ENCODE measurements at places on chromosomes 11 and 22.

DNA sequence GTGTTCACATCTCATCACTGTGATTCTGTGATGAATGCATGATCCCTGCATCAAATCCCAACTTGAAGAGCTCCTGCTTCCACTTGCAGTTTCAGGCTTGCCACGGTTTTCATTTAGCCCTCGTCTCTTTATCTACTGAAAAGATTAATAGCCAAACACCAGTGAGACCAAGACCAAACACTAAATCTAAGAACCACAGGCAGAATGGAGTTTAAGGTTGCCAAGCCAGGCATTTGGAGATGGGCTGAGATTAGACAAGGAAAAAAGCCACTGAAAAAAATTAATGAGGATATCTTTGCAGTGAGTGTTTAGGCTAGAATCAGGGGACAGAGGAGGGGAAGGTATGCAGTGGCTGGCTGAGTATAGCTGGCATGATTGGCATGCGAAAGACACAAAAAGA lies 227.2 kb upstream of the BLID start:
- DNase-seq: no peak

DNA sequence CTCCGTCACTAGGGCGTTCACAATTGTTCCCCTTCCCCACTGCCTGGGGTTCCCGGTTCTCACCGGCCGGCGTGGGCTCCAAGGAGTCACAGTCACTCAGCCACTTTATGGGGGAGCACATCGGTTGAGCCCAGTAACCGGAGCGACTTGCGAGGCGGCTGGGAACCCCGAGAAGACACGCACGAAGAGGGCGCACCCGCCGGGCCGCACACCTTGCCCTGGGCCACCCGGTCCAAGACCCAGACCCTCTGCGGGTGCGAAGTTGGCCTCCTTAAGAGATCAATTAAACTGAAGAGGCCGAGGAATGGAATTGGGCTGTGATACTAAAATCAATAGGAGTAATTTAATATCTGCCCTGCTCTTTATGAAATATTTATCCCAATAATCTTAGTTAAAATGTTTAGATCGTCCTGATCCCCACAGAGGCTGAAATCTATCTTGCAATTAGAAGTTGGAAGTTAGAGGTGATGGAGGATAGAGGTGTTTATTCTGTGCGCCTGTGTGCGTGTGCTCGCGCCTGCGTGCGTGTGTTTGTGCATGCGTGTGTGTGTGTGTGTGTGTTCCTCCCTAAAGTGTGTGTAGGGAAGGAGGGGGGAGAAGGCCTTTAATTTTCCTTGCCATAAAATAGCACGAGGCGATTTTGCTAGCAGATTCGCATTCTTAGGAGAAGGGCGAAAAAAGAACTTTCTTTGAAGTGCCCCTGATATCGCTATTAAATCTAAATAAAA lies 954 bp upstream of the MN1 start:
- no peak for DNase-seq

DNA sequence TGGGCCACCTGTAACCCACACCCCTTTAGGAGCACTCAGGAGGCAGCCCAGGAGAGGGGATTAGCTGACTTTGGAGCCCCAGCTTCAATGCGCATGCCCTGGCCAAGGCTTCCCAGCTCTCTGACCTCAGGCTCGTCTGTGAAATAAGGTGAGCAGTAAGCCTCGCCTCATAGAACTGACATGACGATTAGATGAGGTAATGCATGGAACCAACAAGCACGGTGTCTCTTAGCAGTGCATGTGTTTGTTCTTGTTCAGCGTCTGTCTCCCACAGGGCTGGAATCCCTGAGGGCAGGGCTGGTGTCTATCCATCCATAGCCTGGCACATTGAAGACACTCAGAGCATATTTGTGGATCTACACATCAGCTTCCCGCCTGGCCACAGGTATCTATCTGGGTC lies 415.4 kb downstream of the MN1 start:
- no peak for DNase-seq

- no peak for DNase-seq
Measured at GRCh38 chr11:17702876-17703275, 16.5 kb upstream of the MYOD1 start.

- no peak for DNase-seq
Measured at GRCh38 chr11:69472541-69473275, 8.8 kb upstream of the LINC01488 start.

GRCh38 chr11:123450623-123451022 lies 20.6 kb downstream of the GRAMD1B start:
- DNase-seq: no peak

DNA sequence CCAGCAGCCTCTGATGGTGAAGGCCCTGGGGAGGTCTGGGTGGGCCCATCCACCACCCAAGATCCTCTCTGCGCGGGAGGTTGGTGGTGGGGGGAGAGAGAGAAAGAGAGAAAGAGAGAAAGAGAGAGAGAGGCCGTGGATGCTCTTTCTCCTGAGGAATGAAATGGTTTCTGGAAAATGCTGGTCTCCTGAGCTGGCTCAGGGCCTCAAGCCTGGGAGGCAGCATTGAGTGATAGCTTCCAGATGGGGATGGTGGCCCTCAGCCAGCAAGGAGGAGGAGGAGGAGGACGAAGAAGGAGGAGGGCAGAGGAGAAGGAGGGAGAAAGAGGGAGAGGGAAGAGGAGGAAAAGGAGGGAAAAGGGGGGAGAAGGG lies 4.6 kb downstream of the TSPAN32 start:
- DNase-seq: peak; percentile 83

DNA sequence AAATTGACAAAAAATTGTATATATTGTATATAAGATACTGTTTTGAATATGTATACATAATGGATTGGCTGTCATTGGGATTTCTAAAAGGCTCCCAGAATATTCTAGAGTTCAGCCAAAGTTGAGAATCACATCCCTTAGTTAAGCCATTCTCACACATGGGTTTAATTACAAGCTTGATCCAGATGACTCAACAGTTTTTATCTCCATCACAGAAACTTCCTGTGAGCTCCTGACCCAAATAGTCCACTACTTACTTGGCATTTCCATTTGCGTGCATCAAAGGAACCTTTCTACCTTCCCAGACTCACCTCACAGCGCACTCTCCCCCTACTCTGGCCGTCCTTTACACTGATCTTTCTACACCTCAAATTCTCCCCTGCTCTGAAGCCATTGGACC lies 184.8 kb upstream of the ARHGAP20 start:
- peak; percentile 16 for DNase-seq

GRCh38 chr11:57214098-57214417 lies 23.0 kb downstream of the APLNR start:
- no peak for DNase-seq
